Substantia nigra (tissue), 51 donors: ENCODE measurements at places on chromosomes 3 and 15.

GRCh38 chr3:172320468-172320867 lies 127.8 kb downstream of the GHSR start:
- DNase-seq = no peak

DNA sequence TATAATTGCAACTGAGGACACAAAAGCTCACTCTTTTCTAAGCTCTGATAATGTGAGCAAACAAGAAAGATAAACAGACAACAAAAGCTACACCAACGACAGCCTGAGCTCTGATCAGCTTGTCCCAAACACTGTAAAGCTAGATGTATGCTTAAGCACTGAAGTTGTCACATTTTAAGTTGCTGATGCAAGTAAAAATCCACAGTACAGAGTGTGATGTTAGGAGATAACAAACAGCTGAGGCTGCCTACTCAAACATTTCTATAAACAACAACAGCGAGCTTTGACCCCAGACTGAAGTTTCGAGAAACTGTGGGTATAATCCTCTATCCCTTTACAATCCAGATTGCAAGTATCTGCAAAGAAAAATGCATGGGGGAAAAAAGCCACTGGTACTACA lies 10.7 kb downstream of the MTHFS start:
- DNase-seq = no peak

DNA sequence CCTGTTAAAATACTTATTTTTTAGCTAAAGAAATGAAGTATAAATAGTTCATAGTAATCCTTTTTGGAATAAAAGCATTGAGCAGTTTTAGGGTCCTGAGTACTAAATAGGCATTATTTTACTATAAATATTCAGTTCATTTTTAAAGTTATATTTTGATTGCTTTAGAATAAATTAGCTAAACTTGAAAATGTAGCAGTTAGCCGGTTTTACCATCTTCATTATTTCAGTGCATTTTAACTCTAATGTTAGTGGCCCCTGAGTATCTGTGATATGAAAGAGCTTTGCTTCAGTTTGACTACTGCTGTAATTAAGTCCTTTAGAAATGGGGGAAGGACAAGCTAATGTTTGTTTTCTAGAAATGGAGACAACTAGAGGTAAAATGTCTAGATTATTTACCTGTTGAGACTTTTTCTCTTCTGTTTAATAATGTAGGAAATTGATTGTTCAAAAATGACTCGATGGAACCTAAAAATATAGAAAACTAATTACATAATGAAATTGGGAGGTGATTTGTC lies 3.6 kb downstream of the SMC4 start:
- no peak for DNase-seq

DNA sequence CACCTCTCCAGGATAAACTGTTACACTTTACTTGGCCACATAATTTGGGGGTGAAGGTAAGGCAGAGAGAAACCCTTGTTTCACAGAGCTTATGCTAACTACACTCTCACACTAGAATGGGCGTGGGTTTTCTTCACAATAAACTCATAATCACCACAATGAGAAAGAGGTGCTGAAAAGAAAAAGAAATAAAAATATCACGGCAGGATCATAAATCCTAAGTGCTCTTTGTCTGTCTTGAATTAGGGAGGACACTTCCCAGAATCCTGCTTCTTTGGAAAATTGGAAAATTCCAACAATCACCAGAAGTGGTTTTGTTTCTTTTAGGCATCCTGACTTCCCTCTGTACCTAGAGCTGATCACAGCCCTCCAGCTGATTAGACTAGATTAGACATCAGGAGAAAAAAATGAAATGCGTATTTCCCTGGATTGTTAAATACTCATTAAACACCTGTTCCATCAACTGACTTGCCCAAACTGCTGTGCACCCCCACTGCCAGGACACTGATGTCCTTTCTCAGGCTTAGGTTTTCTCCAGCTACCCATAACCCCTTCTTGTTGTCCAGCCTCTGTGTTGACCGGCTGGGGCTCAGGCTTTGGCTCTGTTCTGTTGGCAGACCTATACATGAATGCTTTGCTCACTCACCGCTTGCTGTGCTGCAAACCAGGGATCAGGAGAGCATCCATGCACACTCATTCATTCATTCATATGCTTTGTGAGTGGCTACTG lies 41.6 kb upstream of the ACKR4 start:
- DNase-seq = no peak

- DNase-seq = no peak
Observed at GRCh38 chr3:146283781-146284445, 33.0 kb upstream of the PLSCR4 start.

- no peak for DNase-seq
Observed at GRCh38 chr3:17551333-17551732, 191.1 kb downstream of the TBC1D5 start.

- DNase-seq = no peak
Observed at GRCh38 chr15:77352887-77353286, 67.0 kb downstream of the PEAK1 start.

- no peak for DNase-seq
Observed at GRCh38 chr3:41882956-41883355, 78.9 kb downstream of the ULK4 start.
